ENCODE measurements at places on chromosomes 12 and 14. TPM values are rescaled to one million over a fixed set of nuclear protein-coding genes. Genes with fewer than 3 reads are reported as not detected.

The TSPAN9 gene
- 0.79 TPM for total RNA-seq

The DTX1 gene
- 2.2 TPM for total RNA-seq

The PAPOLA gene
- 184 TPM for total RNA-seq

The CPNE6 gene
- not detected for total RNA-seq

The CD9 gene
- 16.2 TPM for total RNA-seq

The KRT71 gene
- total RNA-seq, result not detected

The PTCSC3 gene
- not detected for total RNA-seq

The FAM186B gene
- 0.15 TPM for total RNA-seq

The PSME1 gene
- 343 TPM for total RNA-seq

The ANKRD9 gene
- total RNA-seq, result 12.1 TPM

The C3AR1 gene
- 2.0 TPM for total RNA-seq

The OLR1 gene
- total RNA-seq, result 0.42 TPM

GRCh38 chr12:20798554-20798953, 12.0 kb upstream of the SLCO1B3 start:
- no peak overlapping the region for H3K27ac ChIP-seq
- H3K36me3 ChIP-seq, result no peaks in the 10 kb centered on the region
- H3K4me3 ChIP-seq, result no peak overlapping the region
- H3K27me3 ChIP-seq, result no peaks in the 10 kb centered on the region
- H3K4me1 ChIP-seq, result no peaks in the 10 kb centered on the region

DNA sequence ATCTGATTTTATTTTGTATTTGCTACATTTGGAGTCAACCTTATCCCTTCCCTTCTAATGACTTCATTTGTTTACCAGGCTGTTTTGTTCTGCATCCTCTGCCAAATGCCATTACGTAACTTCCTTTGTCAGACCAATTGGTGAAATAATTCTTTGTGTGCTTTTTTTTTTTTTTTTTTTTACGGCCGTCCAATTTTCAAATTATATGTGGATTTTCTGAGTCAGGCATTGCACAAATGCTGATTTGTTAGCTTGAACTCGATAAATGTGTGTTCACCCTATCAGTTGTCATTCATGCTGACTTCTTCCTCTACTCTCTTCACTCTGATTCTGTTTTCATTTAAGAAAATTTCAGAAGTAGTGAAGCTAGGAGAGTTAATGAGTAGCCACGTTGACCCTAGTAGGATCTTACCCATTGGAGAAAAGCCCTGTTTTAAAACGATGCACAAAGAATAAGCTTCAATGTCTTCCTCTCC, 386.2 kb downstream of the DIO2 start:
- H3K27me3 ChIP-seq, result no peaks in the 10 kb centered on the region
- H3K4me3 ChIP-seq, result no peak overlapping the region
- no peak for DNase-seq
- H3K27ac ChIP-seq, result no peak overlapping the region

DNA sequence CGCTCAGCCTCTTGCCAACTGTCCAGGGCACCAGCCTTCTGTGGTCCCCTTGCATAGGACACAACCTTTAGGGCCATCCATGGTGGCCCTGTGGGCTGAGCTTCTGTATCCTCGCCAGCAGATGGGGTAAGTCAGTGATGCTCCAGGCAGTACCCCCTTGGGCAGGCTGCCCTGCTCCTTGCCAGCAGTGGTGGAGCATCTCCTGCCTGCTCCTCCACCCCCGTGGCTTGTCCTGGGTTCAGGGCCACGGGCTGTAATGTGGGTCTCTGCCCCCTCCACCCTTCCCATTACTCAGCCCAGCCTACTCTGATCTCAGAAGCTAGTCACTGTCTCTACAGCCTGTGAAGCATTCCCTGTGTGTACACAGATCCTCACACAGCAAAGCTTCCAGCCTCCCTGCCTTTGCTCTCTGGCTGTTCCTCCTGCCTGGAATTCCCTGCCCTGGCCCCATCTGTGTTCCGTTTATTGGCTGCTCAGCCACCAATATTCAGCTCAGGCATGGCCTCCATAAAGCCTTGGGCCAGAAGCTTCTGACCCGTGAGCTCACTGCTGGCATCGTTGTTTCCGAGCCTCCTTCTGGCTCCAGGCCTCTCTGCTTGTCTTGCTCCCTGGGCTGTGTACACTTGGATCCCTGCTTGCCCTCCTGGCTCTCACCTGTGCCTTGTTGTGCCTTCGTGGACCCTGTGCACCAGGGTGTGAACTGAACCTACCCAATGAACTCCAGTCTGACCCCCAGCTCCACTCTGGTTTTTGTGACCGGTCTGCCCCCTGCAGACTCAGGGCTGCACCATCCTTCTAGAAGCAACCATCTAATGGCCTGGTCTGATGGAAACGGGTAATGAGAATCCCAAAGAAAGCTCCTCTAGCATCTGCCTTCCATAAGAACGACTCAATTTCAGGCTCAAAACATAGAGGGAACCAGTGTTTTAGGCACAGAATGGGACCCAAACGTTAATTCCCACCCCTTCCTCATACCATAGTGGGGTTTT, 177.0 kb upstream of the PRMT8 start:
- no peak for DNase-seq
- no peak overlapping the region for H3K4me3 ChIP-seq
- H3K4me1 ChIP-seq, result no peaks in the 10 kb centered on the region
- no peak overlapping the region for H3K27ac ChIP-seq
- no peaks in the 10 kb centered on the region for H3K27me3 ChIP-seq
- no peaks in the 10 kb centered on the region for H3K36me3 ChIP-seq

GRCh38 chr14:74368441-74368840, 20.2 kb downstream of the VRTN start:
- H3K4me3 ChIP-seq, result no peak overlapping the region
- no peaks in the 10 kb centered on the region for H3K4me1 ChIP-seq
- H3K36me3 ChIP-seq, result no peaks in the 10 kb centered on the region

- no peaks in the 10 kb centered on the region for H3K4me1 ChIP-seq
- no peak overlapping the region for H3K27ac ChIP-seq
- no peaks in the 10 kb centered on the region for H3K27me3 ChIP-seq
- H3K4me3 ChIP-seq, result no peak overlapping the region
- no peaks in the 10 kb centered on the region for H3K36me3 ChIP-seq
Measured at GRCh38 chr14:100904307-100905087, 975 bp upstream of the RTL1 start.

- peaks cover 3% of the 10 kb centered on the region for H3K4me1 ChIP-seq
- H3K27me3 ChIP-seq, result peaks cover 71% of the 10 kb centered on the region
- H3K36me3 ChIP-seq, result no peaks in the 10 kb centered on the region
Measured at GRCh38 chr12:114685869-114686268, 1.9 kb upstream of the TBX3 start.

GRCh38 chr14:74492776-74493342, at the start of gene NPC2:
TSS of gene NPC2 (minus strand) at chr14:74493305. CDS start at chr14:74493274, 31 bp downstream.
- H3K27ac ChIP-seq, result peak within 1 kb of the TSS; percentile 83
- H3K4me3 ChIP-seq, result peak within 1 kb of the TSS; percentile 96
- H3K27me3 ChIP-seq, result no peaks in the 10 kb centered on the region
- DNase-seq, result no peak
- no peaks in the 10 kb centered on the region for H3K36me3 ChIP-seq

DNA sequence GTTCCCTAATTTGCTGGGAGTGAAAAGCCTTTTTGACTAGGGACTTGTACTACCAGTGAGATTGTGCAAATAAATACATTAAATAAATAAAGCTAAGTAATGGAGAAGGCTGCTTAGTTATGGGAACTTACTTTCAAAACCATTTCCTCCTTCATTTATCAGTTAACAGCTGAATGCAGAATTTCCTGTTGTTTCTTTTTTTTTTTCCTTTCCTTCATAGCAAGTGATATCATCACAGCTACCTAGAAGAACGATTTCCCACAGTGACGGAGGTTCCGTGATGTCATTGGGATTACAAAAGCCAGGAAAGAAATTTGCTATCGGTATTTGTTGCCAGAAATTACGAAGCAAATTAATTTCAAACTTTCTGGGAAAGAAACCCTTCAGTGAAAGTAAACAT, 42.1 kb upstream of the SOCS2 start:
- H3K4me3 ChIP-seq, result no peak overlapping the region
- no peak overlapping the region for H3K27ac ChIP-seq
- DNase-seq, result no peak
- no peaks in the 10 kb centered on the region for H3K36me3 ChIP-seq
- peaks cover 9% of the 10 kb centered on the region for H3K4me1 ChIP-seq
- no peaks in the 10 kb centered on the region for H3K27me3 ChIP-seq

DNA sequence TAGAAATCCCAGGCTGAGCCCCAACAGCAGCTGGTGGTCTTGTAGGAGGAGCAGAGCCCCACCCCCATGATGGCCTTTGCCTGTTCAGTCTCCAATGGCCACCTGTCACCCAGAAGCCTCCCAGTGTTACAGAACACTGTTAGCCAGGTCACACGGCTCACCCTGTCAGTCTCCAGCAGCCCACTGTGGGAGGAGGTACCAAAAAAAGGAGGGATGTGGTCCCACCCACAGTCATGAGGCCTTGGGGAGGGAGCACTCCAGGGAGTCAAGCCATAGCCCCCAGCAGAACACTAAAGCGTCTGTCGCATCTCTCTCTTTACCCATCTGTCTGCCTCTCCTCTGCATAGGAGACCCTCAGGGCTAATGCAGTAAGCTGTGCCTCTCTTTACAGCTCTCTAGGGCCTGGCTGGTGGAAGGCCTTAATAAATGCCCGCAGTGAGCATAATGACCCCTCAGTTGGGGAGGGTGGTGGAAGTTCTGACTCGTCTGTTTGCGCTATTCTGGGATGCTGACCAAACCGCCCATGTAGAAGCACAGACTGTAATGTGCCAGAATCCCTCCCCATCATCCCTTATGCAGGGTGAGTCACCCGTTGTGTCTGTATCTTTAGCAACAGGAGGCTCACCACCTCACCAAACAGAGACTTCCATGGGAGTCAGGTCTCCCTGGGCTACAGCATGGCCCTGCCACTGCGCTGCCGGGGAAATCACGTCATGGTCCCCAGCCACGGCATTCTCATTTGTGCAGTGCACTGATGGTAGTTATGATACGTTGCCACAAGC, 14.6 kb downstream of the C14orf132 start:
- H3K4me1 ChIP-seq, result no peaks in the 10 kb centered on the region
- H3K4me3 ChIP-seq, result no peak overlapping the region
- no peak for DNase-seq
- H3K27ac ChIP-seq, result no peak overlapping the region
- no peaks in the 10 kb centered on the region for H3K36me3 ChIP-seq

GRCh38 chr12:50197297-50197727, 30.1 kb upstream of the CERS5 start:
- H3K27ac ChIP-seq, result no peak overlapping the region
- H3K36me3 ChIP-seq, result peaks cover 5% of the 10 kb centered on the region
- H3K4me1 ChIP-seq, result no peaks in the 10 kb centered on the region
- no peak overlapping the region for H3K4me3 ChIP-seq

GRCh38 chr14:69263364-69263763, 3.4 kb downstream of the GALNT16 start:
- no peak overlapping the region for H3K27ac ChIP-seq
- peaks cover 13% of the 10 kb centered on the region for H3K27me3 ChIP-seq
- H3K4me3 ChIP-seq, result no peak overlapping the region
- DNase-seq, result no peak
- no peaks in the 10 kb centered on the region for H3K36me3 ChIP-seq
- H3K4me1 ChIP-seq, result no peaks in the 10 kb centered on the region

DNA sequence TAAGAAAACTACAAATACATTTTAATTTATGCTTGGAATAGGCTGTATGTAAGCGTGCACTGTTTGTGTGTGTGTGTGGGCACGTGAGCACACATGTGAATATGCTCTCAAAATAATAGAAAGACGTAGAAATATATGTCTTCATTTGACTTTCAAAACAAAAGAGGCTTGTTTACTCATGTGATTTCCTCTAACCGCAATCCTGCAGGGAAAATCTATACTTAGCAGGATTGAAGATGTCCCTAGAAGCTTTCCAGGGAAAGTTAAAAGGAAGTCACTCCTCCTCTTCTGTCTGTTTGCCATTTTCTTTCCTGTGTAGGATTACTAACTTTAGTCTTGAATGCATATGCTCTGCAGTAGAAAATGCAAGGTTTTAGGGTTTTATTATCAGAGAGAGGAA, 404.7 kb downstream of the MDGA2 start:
- no peak for DNase-seq
- no peak overlapping the region for H3K27ac ChIP-seq
- no peaks in the 10 kb centered on the region for H3K36me3 ChIP-seq
- H3K27me3 ChIP-seq, result no peaks in the 10 kb centered on the region

GRCh38 chr14:29836395-29836794, 91.3 kb downstream of the PRKD1 start:
- H3K4me3 ChIP-seq, result no peak overlapping the region
- no peak overlapping the region for H3K27ac ChIP-seq
- H3K4me1 ChIP-seq, result no peaks in the 10 kb centered on the region
- no peak for DNase-seq

GRCh38 chr14:60254176-60254575, 5.2 kb downstream of the PPM1A start:
- peaks cover 28% of the 10 kb centered on the region for H3K4me1 ChIP-seq
- H3K4me3 ChIP-seq, result no peak overlapping the region
- DNase-seq, result no peak

DNA sequence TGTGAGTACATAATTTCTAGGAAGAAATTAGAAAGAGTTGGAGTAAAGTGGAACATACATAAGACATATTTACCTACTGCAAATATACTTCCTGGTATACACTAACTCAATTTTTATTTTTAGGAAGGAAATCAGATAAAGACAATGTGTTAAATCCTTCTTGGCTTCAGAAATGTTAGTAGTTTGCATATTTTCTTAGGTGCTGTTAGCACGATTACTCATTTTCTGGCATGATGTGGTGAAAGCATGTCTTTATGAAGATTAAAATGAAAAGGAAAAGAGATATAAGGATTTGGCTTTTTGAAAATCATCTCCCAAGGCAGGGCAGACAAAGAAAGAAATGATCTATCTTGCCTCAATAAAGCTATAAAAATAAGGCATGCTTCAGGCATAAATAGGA, 287.6 kb upstream of the E2F7 start:
- no peak overlapping the region for H3K27ac ChIP-seq
- DNase-seq, result no peak
- H3K27me3 ChIP-seq, result no peaks in the 10 kb centered on the region

- H3K36me3 ChIP-seq, result no peaks in the 10 kb centered on the region
- DNase-seq, result no peak
- no peak overlapping the region for H3K27ac ChIP-seq
- H3K4me3 ChIP-seq, result no peak overlapping the region
- no peaks in the 10 kb centered on the region for H3K4me1 ChIP-seq
- H3K27me3 ChIP-seq, result no peaks in the 10 kb centered on the region
Measured at GRCh38 chr12:46674800-46675199, 151.0 kb downstream of the SLC38A4 start.

DNA sequence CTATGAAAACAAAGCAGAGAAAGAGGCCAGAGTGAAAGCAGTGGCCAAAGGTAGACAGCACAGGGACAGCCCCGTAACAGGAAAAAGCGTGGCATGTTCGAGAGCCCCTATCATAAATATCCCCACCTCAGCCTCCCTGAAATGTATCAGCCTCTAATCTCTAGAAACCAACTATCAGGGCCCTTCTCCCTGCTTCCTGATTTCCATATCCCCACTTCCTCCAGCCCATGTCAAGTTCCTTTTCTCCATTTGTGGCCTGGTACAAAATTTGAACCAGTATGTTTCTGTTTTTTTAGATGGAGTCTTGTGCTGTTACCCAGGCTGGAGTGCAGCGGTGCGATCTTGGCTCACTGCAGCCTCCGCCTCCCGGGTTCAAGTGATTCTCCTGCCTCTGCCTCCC, 16.9 kb downstream of the DEPDC4 start:
- no peak for DNase-seq
- H3K27me3 ChIP-seq, result no peaks in the 10 kb centered on the region
- H3K27ac ChIP-seq, result no peak overlapping the region
- no peaks in the 10 kb centered on the region for H3K4me1 ChIP-seq
